Common myeloid progenitor, CD34-positive (primary cell): ENCODE measurements at places on chromosomes 13 and 19.

GRCh38 chr19:51660975-51661600 is 14.5 kb upstream of the SIGLEC14 start:
- DNase-seq = peak; percentile 78

DNA sequence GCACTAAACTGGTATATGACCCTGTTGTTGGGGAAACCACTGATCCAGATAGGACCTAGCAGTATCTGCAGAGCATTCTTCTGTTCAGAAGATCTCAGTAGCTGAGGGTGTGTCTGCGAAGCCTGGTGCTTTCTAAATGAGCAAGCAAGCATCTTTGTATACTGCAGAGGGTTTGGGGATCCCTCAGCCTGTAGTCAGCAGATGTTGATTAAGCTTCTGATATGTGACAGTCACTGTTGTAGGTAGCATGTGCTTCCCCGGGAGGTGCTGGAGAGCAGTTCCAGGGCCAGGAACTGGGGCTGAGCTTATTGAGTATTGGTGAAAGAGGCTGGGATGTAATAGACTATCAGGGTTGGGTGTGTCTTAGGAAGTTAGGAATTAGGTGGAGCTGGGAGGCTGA is 1.5 kb downstream of the SCAF1 start:
- no peak for DNase-seq

DNA sequence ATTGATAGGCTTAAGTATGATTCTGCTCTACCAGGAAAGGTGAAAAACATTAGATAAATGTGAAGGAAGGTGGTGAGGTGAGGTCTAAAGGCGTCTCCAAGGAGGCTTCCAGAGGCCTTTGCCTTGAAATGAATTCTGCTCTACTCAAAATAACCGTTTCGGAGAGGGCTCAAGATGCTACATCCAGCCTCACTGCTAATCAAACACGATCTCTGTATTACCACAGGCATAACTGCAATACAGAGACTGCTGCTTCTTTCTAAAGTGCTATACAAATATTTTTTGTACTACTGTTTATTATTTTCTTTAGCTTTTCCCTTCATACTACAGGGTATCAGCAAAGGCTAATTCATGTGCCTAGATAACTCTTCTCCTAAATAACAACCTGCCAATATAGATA is 16.8 kb downstream of the MBNL2 start:
- no peak for DNase-seq

DNA sequence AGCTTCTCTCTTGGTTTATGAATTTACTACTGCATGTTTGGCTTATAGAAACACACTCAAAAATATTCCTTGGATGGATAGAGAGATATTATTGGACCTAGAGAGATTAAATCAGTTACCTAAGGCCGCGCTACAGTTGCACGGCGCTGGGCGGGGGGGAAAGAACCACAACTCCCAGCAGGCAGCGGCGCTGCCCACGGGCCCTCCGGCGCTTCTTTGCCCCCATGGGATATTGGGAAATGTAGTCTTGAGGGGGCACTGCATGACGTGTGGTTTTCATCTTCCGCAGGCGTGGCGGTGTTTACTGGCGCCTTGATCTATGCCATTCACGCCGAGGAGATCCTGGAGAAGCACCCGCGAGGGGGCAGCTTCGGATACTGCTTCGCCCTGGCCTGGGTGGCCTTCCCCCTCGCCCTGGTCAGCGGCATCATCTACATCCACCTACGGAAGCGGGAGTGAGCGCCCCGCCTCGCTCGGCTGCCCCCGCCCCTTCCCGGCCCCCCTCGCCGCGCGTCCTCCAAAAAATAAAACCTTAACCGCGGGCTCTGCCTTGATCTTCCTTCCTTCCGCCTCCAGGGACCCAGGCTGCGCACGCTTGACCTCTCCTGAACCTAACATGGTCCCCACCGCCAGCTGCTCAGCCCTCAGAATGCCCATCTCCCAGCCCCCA is 4.8 kb downstream of the EMP3 start:
- peak; percentile 91 for DNase-seq

GRCh38 chr13:112725346-112726015 is 35.6 kb downstream of the ATP11A start:
- peak; percentile 50 for DNase-seq

GRCh38 chr19:4233282-4233853 is 4.0 kb downstream of the EBI3 start:
- DNase-seq = peak; percentile 50

- no peak for DNase-seq
These were observed 21.7 kb upstream of the CACTIN start for GRCh38 chr19:3648037-3648905.

GRCh38 chr19:4295972-4296771 is 6.0 kb downstream of the TMIGD2 start:
- DNase-seq = peak; percentile 58

DNA sequence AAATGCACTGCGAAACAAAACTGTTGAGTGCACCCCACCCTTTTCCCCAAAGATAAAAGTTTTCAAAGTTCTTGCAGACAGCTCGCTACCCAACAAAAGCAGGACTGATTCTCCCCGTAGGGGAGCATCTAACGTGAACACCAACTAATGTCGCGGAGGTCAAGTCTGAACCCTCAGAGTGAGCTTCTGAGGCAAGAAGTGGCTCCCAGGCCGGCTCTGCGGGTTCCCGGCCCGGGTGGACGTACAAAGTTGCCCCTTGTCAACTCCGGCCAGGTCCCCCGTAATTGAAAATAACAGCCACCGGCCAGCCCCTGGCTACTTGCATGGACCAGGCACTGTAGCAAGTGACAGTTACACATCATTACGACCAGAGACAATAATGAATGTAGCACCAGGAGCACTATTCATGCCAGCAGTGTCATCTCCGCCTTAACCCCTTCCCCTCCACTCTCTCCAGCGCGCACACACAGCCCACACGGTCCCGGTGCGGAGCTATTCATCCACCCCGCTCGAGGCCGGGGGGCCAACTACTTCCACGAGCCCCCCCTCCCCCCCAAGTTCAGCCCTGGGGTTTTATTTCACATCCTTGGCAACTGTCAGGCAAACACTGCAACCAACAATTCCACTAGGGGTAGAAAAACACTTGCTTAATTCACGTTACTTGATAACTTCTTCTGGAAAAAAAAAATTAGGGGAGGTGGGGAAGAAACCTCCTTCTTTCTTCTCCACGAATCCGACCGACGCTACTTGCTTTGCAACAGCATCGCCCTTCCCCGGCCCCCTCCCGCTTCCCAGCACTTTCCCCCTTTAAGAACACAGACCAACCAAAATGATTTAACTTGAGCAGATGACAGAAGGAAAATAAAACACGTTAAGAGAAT is 1.2 kb downstream of the KLF12 start:
- peak; percentile 74 for DNase-seq

- DNase-seq = no peak
These were observed 659.9 kb upstream of the KLF12 start for GRCh38 chr13:74794147-74794546.

- no peak for DNase-seq
These were observed 1.9 kb downstream of the PTPRS start for GRCh38 chr19:5338656-5339197.

DNA sequence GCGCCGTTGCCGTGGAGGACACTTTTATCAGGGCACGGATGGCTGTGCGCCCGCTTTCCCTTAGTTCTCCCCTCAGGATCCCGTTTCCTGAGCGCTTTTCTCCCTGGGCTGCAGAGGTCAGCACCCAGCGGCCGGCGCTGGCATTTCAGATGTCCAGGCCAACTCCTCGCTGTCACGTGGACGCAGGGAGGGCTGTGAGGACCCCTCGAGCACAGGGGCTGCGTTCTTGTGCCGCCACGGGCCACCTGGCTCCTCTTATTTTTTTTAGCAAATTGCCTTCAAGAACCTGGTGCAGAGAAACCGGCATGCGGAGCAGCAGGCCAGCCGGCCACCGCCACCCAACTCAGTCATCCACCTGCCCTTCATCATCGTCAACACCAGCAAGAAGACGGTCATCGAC is 22.3 kb downstream of the ATP4B start:
- no peak for DNase-seq

GRCh38 chr13:73482556-73482955 is 423.8 kb downstream of the KLF5 start:
- DNase-seq = no peak

DNA sequence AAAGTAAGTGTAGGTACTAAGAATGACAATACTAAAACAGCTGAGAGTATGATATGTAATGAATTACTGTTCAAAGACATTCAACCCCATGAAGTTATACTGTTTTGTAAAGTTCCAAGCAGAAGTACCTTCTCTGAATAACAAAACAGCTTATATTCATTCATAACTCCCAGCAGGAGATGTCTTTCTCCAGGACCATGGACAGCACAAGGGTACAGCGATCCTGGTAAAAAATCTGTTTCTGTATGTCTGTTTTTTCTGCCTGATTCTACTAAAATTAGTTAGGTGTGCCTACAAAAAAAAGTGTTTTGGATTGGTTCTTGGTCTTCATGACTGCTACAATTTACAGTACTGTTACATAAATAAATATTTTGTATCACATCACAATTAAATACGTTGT is 172.5 kb upstream of the SLITRK5 start:
- DNase-seq = no peak

DNA sequence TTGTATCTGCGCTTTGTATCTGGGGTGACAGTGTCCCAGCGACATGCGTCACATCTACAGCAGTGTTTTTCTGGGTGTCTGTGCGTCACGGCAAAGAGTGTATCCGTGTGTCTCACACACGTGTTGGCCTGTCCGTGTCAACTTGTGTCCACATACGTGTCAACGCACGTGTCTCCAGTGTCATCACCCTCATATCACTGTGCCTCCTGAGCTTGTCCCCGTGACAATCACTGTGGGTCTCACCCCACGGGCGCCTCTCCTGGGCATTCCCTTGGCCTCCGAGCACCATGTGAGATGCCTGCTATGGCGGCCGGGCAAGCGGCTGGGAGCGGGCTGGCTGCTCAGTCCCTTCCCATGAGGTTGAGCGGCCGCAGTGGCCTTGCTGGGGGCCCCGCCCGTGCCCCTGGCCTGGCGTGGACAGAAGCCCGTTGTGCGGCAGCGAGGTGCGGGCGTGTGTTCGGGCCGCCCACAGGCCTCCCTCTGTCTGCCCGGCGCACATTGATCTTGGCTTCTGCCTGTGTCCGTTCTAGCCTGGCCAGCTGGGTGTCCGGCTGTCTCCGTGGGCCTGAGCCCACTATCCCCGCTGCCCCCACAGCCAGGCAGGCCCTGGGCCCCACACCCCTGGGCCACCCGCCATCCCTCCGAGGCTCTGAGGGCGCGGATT is 6.4 kb downstream of the NFIX start:
- no peak for DNase-seq

DNA sequence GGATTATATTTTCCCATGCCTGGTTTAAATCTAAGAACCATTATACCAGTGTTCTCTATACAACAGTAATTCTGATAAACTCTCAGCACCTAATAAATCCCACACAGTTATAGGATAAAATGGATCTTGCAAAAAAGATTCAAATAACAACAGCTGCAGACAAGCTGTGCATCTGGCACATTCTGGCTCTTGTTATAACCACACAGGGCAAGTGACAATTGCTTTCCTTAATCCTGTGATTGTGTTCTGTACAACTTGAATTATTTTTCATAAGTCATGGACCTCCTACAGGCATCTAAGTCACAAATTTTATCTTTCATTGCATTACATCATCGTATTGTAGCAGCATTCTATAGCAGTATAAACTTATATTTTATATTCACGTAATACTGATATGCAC is 948.3 kb downstream of the SLITRK1 start:
- no peak for DNase-seq

GRCh38 chr19:5547881-5548280 is 19.9 kb downstream of the TINCR start:
- DNase-seq = peak; percentile 86

GRCh38 chr13:90302107-90302506 is 1045.4 kb upstream of the MIR17HG start:
- no peak for DNase-seq

- DNase-seq = no peak
These were observed 19.6 kb upstream of the EPHX3 start for GRCh38 chr19:15251749-15252397.

- no peak for DNase-seq
These were observed 1571.2 kb upstream of the PRR20A start for GRCh38 chr13:55569514-55569913.

DNA sequence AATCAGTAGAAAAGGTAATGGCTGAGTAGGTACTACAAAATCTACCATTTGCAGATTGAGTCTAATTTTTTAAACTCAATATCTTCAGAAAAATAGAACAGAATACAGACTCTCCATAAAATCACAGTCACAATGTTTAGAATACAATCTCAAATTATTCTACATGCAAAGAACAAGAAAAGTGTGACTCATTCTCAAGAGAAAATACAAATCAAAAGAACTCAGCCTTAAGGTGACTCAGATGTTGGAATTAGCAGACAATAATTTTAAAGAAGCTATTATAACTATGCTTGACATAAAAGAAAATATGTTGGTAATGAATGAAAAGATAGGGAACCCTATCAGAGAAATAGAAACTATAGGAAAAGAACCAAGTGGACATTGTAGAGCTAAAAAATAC is 78.9 kb downstream of the RXFP2 start:
- no peak for DNase-seq

DNA sequence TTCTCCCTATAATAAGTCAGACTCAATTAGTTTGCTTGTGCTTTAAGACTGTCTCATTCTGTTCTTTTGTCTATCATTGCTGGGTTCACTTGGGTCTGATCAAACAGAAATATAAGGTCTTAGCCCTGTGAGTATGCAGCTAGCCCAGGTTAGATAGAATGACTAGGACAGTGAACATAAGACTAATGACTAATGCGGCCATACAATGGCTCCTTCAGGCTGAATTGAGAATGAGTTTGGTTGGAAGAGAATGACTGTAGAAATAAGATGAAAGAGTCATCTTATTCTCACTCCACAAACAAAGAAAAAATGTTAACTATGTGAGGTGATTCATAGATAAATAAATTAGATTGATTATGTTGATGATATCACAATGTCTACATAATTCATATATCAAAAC is 50.1 kb upstream of the OBI1 start:
- DNase-seq = no peak

DNA sequence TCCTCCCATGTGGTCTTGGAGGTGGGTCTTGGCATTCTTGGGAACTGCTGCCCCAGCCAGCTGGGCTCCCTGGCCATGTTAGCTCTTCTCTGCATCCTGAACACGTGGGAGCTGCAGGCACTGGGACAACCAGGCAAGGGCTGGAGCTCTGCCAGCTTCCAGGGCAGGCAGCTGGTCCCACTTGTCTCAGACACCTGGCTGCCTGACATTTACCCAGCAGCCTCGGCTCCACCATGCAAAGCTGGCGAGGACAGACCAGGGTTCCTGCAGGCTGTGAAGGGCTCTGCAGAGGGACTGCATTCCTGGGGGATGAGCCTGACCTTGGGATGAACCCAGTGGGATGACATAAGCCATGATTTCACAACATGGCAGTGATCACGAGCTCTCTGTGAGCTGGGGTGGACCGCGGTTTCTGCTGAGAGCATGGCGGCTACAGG is 99.0 kb upstream of the TSHZ3 start:
- no peak for DNase-seq

DNA sequence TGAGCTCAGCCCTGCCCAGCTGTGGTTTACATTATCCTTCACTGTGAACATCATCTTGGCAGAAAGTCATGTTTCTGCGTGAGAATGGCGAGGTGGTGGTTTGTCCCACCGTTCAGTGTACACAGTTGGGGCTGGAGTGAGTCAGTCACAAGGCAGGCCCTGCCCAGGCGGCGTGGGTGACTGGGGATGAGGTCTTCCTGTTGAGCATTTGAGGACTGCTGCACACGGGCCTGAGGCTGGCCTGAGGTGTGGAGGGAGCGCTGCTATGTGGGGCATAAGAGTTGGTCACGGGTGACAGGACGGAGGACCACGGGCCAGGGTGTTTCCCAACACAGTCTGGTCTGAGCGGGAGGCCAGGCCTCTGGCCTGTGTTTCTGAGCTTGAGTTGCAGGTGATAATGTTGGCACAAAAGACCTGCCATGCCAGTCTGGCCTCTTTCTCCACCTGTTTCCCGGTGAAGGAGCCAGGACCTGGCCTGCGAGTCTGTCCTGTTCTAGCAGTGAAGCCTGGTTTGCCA is 13.4 kb upstream of the C19orf33 start:
- no peak for DNase-seq
